ENCODE measurements at places on chromosomes 16 and 17.
A peak's percentile ranks its signal among the peaks of the same experiment; 100 is the strongest.

GRCh38 chr17:6261466-6261865 is 173.5 kb downstream of the AIPL1 start:
- DNase-seq: no peak

GRCh38 chr16:3792472-3793012 is 75.2 kb upstream of the TRAP1 start:
- DNase-seq: no peak

- DNase-seq: no peak
These were observed 71.4 kb downstream of the ABR start for GRCh38 chr17:1108478-1108764.

DNA sequence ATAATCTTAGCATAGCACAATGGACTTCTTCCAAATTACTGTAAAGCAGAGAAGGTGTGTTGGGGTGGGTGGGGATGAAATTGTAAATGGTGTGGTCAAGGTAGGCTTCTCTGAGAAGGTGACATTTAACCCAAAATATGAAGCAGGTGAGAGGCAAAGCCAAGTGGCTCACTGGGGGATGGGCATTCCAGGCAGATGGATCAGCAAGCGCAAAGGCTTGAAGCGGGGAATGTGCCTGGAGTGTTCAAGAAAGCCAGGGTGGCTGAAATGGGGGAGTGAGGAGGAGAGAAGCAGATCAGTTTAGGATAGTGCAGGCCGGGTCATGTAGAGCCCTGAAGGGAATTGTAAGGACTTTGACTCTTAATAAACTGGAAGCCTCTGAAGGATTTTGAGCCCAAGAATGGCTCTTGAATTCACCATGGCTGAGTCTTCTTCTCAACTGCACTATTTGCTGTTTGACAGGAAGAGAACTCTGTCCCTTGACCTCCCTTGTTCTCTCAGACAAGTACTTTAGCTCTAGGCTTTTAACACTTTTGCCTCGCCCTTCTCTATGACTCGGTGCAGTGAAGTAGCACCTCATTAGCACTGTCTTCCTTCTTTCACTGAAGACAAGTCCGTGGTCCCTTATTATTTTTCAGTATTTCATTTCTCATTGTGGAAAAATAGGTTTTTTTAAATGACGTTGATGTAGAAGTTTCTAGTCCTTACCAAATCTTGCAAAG is 14.7 kb downstream of the CACNG3 start:
- DNase-seq: no peak

- no peak for DNase-seq
These were observed 558.9 kb upstream of the HSBP1 start for GRCh38 chr16:83248735-83249463.

- DNase-seq: no peak
These were observed 6.5 kb upstream of the HOXB13 start for GRCh38 chr17:48735062-48735351.

DNA sequence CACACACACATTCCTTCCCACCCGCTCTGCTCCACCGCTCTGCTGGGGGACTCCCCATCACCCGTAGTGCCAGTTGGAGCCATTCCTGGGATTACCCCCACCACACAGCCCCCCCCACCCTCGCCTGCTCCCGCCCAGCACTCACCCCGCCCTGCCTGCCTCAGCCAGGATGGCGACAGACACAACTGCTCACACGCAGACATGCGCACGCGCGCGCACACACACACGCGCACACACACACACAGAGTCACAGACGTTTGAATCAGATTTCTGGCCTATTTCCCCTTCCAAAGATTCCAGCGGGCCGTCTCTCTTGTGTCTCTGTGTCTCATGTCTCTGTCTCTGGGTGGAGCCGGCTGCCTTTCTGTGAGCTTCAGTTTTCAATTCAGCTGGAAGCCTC is 4.4 kb downstream of the CACNA1G start:
- no peak for DNase-seq

DNA sequence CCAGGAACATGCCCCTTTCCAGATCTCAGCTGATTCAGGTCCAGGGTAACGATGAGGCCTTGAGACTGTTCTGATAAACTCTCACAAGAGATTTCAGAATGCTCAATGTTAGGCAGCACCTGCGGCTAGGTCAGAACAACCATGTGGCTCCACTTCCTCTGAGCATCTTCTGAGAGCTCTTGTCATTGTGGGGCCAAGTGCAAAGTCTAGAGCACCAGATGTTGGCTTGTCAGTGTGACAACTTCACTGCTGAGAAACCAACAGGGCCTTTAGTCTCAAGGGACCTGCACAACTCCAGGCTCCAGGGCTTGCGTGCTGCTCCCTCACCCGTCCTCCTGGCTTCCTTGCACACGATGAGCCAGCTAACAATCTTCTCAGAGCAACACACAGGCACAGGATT is 29.0 kb downstream of the FCSK start:
- no peak for DNase-seq

GRCh38 chr16:15708096-15708495 is 58.1 kb downstream of the NDE1 start:
- DNase-seq: no peak

DNA sequence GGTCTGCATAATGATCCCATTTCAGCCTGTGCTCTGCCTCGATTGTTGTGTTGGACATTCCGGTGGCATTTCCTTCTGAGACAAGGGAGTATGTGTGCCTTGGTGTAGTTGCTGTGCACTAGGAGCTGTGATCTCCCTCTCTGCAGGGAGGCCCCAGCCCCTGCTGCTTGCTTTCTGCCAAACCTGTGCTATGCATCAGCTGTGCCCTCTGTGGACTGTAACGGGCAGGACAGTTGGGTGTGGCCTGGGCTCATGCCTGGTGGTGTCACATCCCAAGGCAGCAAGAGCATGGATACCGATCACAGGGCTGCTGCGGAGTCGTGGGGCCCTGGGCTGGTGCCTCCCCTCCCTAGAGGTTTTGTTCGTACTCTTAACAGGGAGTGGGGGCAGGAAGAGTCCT is 3.8 kb upstream of the JPT2 start:
- no peak for DNase-seq

DNA sequence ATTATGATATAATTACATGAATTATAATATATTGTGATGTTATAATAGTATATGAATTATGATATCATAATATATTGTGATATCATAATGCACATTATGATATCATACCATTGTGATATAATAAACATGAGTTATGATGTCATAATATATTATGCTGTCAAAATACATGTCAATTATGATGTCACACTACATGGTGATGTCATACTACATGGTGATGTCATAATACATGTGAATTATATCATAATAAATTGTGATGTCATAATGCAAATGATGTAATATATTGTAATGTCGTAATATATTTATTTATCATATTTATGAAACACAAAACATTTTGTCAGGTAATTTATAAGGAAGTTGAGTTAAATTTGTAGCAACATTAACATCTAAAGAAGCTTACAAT is 1950.1 kb downstream of the TP53TG3F start:
- DNase-seq: no peak

GRCh38 chr17:47254403-47254943 is 846 bp downstream of the ITGB3 start:
- DNase-seq: no peak

DNA sequence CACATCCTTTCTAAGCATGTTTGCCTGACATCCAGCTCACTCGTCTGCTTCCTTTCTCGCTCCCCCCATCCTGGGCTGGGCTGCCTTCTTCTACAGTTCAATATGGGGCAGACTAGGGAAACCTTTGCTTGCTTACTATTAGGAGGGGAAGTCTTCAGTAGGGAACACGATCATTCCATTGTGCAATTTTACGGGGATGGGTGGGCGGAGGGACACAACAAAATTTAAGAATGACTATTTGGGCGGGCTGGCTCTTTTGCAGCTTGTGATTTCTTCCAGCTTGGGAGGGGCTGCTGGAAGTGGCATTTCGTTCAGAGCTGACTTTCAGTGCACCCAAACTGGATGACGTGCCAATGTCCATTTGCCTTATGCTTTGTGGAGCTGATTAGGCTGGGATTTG is 25.4 kb downstream of the PCTP start:
- no peak for DNase-seq

DNA sequence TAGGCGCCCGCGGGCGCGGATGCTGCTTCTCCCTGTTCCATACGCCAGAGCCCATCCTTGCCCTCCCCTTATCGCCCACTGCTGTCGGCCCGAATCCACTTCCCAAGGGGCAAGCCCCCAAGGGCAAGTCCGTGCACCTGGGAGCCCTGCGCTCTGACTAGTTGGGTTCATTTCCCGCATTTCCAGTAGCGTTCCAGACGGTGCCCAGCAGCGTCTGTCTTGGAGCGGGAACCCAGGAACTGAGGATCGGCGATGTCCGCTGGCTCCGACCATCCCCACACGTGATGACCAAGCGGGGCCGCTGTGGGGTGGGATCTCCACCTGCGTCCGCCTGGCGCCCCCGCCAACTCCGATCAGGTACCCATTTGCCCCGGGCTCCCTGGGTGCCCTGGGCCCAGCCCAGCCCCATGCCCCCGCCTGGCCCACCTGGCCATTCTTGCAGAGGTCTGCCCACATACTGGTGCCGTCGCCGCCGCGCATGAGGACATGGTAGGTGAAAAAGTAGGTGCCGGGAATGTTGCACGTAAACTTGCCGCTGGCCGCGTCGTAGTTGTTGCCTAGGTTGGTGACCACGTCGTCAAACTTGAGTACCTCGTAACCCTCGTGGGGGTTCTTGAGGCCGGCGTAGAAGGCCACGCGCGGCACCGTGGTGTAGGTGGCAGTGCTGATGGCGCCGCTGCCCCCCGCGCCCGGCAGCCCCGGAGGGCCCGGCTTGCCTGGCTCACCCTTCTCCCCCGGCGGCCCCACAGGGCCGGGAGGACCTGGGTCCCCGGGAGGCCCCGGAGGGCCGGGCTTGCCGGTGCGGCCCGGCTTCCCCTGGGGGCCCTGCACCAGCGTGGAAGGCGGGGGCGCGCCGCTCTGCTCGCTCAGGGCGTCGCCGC is 837 bp downstream of the C1QL1 start:
- DNase-seq: no peak

GRCh38 chr17:78355701-78356100 is 4.2 kb downstream of the SOCS3 start:
- no peak for DNase-seq

DNA sequence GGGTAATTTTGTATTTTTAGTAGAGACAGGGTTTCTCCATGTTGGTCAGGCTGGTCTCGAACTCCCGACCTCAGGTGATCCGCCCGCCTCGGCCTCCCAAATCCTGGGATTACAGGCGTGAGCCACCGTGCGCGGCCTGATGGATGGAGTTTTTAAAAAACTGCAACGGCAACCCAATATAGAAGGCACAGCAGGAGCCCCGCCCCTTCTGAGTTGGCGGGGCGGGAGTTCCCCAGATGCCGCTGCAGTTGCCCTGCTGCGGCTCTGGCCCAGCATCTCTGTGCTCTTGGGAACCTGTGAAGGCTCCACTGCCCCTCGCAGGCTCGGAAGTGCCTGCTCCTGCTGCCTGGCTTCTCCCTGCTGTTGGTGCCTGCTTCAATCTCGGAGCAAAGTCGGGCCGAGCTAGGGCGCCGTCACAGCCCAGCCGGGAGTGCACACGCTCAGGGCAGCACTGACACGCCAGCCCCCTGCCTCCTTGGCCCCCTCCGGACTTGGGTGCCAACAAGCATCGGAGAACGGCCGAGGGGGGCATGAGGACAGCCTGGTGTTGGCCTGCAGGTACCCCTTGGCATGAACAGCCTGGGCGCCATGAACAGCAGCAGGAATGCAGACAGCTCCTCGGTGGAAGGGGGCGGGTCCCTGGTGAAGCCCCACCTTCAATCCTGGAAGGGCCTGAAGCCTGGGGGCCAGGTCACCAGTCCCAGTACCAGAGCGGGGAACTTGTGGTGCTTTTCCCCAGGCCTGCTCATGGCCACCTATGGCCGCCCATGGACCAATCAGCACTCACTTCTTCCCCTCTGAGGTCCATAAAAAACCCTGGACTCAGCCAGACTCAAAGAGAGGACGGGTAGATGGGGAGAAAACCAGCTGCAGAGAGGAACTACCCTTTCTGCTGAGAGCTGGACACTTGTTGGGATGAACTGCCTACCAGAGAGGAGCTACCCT is 2.3 kb upstream of the NT5M start:
- peak; percentile 43 for DNase-seq

- no peak for DNase-seq
These were observed at the start of gene C16orf82 for GRCh38 chr16:27066668-27067537. Gene C16orf82 (plus strand): TSS chr16:27066927.

- DNase-seq: no peak
These were observed 354.0 kb upstream of the CCL2 start for GRCh38 chr17:33901085-33901484.

DNA sequence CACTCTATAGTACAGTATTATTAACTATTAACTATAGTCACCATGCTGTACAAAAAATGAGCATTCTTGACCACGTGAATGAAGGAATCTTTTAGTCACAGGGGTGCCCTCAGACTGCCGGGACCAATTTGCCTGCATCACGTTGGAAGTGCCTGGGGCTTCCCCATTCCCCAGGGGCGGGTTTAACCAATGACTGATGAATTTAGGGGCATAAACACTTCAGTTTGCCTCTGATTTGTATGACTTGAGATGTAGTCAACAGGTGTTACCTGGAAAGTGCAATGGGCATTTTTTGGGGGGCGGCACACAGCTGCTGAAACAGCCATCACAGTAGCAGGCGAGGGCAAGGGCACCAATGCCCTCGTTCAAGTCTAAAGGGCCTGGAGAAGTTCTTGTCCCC is 8.7 kb upstream of the PYY start:
- DNase-seq: no peak

- no peak for DNase-seq
These were observed 10.0 kb upstream of the RIPOR1 start for GRCh38 chr16:67518676-67519075.

GRCh38 chr16:83856792-83857191 is 42.1 kb upstream of the MLYCD start:
- DNase-seq: no peak

GRCh38 chr17:35978346-35978745 is 3.0 kb downstream of the CCL16 start:
- no peak for DNase-seq

DNA sequence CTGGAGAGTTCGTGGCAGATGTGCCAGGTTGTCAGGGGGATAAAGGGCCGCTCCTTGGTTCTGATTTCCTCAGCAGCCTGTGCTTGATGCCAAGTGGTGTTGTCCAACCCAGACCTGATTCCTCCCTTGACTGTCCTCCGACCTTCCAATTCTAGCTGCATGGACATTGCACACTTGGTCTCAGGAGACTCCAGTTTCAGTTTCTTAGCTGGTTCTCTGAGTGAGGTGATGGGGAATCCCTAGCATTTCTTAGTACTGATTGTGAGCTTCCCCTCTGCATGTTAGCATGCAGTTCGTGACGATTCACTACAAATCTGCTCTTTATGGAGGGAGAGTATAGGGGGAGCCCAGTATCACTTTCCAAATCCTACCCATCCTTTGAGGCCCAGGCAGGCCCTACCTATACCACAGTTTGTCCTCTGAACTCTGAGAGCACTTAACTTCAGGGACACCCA is 12.4 kb upstream of the CCR7 start:
- DNase-seq: no peak

All from activated T-helper 9 cell treated with anti-CD3 and anti-CD28 coated beads, Interleukin-2, amount 50 U/mL, for 16 hours (primary cell).